Gastrocnemius medialis (tissue), 4 donors: ENCODE measurements at places on chromosomes 2 and 18.

GRCh38 chr18:78558101-78558810 lies 421.4 kb upstream of the SALL3 start:
- no peak for DNase-seq

DNA sequence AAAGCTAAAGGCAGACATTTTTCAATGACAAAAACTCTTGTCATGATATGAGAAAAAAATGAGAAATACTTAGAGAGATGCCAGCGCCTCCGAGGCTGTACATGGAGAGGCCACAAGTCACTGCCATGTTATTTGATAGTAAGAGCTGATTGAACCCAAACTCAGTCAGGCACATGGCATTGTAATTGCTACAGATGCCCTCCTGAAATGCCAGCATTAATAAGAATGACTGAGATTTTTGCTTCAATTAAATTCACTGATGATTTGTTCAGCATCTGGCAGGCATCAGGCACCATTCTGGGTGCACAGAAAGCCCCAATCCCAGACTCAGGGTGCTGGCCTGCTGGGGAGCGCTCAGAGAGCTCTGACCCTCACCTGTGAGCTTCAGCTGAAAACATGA lies 129.0 kb upstream of the PXDN start:
- no peak for DNase-seq

DNA sequence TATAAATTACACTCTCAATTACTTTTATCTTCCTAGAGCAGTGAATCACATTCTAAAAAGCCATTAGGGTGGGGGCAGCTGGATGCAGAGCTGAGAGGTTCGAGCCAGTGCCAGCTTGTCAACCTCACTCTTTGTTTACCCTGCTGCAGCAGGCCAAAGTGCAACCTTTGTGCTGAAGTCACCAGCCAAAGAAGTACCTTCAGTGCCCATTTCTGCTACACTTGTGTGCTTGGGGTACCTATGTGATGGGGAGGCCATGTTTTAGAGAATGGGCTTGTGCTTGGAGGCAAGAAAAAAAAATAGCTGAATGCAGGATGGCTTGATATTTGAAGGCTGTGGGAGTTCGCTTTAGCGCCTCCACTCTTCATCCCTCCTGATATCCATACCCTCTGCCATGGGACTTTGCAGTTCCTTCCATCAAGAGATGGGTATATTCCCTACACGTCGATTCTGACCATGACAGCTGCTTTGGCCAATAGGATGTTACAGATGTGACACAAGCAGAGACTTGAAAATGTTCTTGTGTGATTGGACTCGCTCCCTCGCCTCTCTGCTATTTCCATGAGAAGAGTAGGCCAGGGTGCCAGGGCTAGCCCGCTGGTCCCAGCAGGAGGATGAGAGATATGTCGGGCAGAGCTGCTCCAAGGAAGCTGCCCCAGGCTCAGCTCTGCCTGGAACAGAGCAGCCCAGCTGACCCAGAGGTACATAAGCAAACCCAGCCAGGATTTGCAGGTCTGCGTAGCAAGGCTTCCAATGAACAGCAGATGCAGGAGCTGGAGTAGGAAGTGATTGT lies 12.7 kb upstream of the FZD5 start:
- no peak for DNase-seq

- no peak for DNase-seq
Observed at GRCh38 chr18:76471593-76471992, 23.4 kb downstream of the ZNF516 start.

DNA sequence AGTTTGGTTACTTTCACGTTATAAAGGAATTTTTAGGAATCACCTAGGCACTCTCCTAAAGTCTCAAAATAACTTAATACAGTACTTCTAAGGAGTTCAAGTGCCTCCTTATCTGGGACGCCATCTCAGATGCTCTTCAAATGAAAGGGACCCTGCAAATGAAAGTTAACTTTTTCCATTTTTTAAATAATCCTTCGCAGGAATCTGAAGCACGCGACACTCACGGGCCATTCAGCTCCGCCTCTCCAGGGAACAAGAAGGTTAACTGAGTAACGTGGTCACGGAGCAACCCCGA lies 537 bp upstream of the ZC3H15 start:
- no peak for DNase-seq
